Head of caudate nucleus (tissue), 42 donors: ENCODE measurements at places on chromosomes 3 and 15.
A peak's percentile ranks its signal among the peaks of the same experiment; 100 is the strongest.

DNA sequence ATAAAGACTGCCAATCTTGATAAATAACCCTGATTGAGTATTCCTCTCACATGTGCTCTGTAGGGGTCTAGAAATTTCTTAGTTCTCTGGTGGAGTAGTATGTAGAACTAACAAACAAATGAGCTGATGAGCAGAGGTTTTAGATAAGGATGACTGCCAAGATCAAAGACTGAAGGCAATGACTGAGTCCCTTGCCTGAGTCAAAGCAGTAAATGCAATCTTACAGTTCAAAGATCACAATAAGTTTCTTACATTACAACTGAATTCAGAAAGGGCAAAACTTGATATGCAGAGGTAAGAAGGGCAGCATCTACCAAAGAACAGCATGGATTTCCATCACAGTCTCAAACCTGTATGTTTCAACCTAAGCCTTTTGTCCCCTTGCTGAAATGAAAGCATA lies 172.2 kb upstream of the POU1F1 start:
- no peak for DNase-seq

DNA sequence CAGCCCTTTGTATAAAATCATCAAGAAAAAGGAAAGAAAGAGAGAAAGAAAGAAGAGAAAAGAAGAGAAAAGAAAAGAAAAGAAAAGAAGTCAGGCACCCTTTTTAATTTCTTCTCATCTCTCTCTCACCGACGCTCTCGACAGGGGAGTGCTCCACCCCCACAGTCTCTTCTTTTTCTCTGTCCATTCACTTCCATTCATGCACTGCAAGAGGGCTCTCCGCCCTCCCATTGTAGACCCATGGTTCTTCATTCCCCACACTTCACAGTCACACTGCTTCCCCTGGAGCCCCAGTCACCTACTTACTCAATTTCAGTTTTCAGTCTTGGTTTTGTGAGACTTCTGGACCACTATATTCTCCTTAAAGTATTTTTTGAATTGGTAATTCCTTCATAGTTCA lies 254.7 kb downstream of the SOX2 start:
- no peak for DNase-seq

- DNase-seq, result no peak
Measured at GRCh38 chr15:38696109-38696727, 131.6 kb upstream of the RASGRP1 start.

DNA sequence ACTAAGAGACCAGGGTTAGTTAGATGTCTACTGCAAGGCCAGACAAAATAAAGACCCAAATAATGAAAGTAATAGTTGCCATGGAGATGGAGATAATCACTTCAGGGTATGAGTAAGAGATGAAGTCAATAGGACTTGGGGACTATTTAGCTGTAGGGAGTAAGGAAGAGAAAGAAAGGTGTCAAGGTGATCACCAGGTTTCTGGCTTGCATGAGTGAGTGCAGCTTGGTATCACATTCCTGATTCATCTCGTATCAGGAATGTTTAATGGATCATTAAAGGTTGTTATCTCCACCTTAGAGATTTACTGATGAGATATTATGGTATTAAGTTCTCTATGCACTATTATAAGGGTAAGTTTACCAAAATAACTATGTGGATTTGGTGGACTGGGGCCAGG lies 357.4 kb upstream of the ATP11B start:
- DNase-seq, result no peak

GRCh38 chr3:173396191-173397041 lies 1.1 kb upstream of the NLGN1 start:
- peak; percentile 44 for DNase-seq

DNA sequence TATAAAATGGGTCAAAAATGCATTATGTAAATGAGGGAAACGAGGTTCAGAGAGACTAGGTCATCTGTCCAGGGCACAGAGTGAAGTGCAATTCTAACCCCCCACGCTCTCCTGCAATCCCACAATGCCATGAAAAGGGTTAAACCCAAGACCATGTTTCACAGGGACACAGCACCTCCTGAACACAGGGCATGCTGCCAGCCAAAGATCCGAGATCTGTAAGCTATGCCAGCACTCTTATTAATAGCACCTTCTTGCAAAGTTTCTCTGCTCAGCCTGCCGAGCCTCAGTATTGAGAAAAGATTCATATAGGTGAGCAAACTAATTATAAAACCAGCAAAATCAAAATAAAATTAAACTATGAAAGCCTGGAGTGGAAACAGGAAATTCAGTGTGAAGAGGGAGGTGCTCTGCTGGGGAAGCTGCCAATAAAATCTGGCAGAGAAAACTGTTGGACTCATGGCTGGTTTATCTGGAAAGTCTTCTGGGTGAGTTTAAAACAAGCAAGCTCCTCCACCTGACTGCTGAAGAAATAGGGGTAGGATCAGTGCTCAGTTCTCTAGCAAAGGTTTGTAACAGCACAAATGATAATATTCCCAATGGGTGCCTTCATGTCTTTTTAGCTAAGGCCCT lies 50.3 kb downstream of the LRIG1 start:
- DNase-seq, result peak; percentile 35

GRCh38 chr15:89693696-89694095 lies 3.1 kb downstream of the WDR93 start:
- no peak for DNase-seq

GRCh38 chr15:57495554-57496165 lies 96.0 kb upstream of the MYZAP start:
- no peak for DNase-seq

DNA sequence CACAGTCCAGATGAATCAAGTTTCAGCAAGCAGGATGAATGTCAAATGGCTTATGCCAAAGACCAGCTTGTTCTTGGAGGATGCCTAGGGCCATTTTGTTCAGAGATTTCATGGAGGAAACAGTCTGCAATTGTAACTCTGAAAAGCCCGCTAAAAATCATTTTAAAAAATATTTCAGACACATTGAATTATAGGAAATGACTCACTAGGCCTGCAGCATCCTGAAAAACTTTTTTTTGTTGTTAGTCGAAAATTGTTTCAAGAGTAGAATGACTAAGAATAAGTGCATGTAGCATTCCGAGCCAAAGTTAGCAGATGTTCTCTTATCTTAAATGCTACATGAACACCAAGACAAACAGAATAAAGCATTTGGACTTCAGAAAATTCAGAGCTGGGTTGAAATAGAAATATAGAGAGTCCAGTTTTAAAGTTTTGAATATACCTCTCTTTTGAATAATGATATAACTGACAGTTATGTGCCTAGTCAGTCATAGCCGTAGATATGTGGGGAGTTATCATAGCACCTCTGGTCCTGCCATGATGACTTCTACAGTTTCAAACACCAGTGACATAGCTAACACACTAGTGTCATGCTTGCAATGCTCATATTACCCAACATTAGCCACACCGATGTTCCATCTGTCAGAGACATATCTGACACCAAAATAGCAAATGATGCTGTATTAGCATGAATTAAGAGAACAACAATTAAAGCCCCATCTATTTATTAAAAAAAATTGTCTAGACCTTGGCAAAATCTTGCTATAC lies 1462.8 kb upstream of the GBE1 start:
- DNase-seq, result no peak

- DNase-seq, result no peak
Measured at GRCh38 chr3:143152043-143152442, 32.5 kb downstream of the CHST2 start.

DNA sequence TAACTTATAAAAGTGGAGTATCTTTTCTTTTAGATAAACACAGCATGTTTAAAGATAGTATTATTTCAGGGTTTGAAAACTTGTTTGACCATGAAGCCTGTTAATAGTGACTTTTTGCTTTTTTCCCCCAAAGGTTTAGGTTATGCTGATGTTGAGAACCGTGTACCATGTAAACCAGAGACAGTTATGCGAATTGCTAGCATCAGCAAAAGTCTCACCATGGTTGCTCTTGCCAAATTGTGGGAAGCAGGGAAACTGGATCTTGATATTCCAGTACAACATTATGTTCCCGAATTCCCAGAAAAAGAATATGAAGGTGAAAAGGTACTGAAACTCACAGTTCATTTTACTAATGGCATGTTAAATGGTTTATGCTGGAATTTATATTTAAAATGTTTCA lies 5.1 kb downstream of the LACTB start:
- no peak for DNase-seq

- no peak for DNase-seq
Measured at GRCh38 chr15:78168608-78169007, 19.4 kb downstream of the IDH3A start.

- no peak for DNase-seq
Measured at GRCh38 chr3:140766465-140766864, 88.6 kb downstream of the TRIM42 start.

DNA sequence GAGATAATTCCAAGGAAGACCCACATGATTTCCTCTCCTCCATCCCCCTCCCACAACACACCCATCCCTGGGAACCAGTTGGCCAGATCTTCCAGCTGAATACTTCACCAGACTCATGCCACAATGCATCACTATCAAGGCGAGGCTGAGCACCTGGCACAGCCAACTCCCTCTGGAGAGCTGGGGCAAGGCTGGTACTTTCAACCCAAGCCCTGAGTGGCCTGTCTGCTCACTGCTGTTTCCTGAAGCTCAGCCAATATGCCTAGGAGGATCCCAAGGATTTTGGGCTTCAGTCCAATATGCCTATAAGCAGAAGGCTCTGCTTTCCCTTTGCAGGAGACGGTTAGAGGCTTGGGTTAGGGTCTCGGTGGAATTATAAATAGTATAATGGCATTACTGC lies 90.9 kb upstream of the NEO1 start:
- no peak for DNase-seq

GRCh38 chr15:87959662-87960061 lies 296.9 kb downstream of the NTRK3 start:
- no peak for DNase-seq

DNA sequence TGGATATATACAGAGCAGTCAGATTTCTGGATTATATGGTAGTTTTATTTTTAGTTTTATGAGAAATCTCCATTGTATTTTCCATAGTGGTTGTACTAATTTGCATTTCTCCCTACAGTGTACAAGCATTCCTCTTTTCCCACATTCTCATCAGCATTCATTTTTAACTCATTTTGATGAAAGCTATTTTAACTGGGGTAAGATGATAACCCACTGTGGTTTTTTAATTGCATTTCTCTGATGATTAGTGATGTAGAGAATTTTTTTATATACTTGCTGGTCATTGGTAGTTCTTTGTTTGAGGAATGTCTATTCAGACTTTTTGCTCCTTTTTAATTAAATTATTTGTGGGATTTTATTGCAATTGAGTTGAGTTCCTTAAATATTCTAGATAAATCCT lies 903.6 kb downstream of the DIPK2A start:
- DNase-seq, result no peak

GRCh38 chr3:145015253-145015652 lies 1043.6 kb downstream of the DIPK2A start:
- DNase-seq, result no peak

GRCh38 chr3:44954962-44955361 lies 21.0 kb downstream of the ZDHHC3 start:
- no peak for DNase-seq

GRCh38 chr3:2921452-2921851 lies 188.7 kb downstream of the IL5RA start:
- DNase-seq, result no peak

- peak; percentile 60 for DNase-seq
Measured at GRCh38 chr15:55897560-55898336, 95.7 kb downstream of the NEDD4 start.

- DNase-seq, result peak; percentile 82
Measured at GRCh38 chr15:98904544-98904943, 103.0 kb downstream of the PGPEP1L start.

- DNase-seq, result no peak
Measured at GRCh38 chr3:57559526-57559925, 3.5 kb downstream of the PDE12 start.

GRCh38 chr15:78790027-78790426 lies 21.2 kb downstream of the ADAMTS7 start:
- no peak for DNase-seq

DNA sequence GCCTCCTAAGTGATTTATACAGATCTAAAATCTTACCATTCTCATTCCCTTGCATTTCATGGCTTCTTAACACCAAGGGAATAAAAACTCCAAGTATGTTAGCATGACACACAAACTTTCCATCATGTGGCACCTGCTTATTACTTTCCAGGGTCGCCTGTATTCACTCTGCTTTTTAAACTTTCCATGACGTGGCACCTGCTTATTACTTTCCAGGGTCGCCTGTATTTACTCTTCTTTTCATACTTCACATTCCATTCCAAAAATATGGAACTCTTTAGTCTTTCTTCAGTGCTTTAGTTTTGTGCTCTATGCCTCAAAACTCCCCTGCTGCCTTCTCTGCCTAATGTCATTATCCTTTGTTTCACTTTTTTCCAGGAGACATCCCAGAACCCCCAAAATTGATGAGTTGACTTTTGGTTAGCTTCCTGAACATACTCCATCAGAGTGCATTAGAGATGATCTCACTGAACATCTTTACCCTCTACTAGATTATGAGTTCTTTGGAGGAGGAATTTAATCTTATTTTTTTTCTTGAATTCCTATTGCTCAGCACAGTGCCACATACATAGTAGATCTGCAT lies 47.0 kb downstream of the CALML4 start:
- no peak for DNase-seq

DNA sequence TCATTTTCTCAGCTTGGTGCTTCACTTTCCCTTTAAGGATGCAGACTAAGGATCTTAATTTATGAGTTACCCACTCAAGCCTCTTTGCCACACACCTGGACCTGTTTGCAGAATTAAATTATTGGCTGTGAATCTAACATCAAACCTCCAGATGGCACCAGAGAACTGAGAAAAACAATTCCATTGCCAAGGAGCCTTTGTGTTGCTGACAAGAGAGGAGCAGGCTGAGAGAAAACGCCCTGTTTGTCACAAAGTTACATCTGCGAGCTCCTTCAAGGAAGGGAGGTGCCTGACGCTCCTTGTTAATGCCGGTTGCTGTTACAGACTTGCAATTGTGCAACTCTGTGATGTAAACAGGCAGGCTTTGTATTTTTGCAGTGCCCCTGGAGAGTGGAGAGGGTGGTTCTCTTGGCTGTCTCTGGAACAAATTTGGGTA lies 36.3 kb upstream of the TMC3 start:
- peak; percentile 37 for DNase-seq

DNA sequence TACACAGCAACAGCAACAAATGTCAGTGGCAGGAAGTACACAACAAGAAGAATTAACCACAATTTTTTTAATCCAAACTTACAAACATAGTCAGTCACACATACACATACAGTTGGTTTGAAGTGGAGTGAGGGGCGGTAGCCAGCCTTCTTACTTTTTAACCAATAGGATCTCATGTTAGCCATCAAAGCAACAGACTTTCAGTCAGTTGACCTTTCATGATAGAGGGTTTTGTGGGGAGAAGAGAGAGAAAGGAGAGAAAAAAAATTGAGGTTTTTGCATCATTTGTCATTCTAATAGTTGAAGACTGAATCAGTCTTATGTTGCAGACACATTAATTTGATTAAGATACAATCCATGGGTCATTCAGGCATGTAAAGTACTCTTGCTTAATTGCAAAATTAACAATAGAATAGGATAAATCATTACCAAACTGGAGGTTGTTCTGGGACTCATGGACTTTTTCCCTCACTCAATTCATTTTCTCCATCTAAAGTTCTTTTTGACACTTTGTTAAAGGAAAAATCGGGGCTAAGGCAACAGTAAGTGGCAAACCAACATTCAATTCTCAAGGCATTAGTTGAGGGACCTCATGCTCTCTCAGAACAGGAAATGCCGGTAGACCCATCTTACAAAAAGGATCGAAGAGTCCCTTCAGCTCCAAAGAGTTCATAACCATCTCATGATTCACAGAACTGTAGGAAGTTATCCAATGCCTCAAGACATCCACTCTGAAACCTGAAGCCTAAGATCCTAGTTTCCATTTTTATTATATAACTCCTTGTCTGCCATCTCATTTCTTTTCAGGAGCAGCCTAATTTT lies 159.5 kb upstream of the LPP start:
- no peak for DNase-seq

GRCh38 chr3:60743631-60744164 lies 507.6 kb downstream of the FHIT start:
- DNase-seq, result no peak
